ENCODE measurements at places on chromosomes 2 and 18. TPM values are rescaled to one million over a fixed set of nuclear protein-coding genes. Genes with fewer than 3 reads are reported as not detected.
A peak's percentile ranks its signal among the peaks of the same experiment; 100 is the strongest.

The LBX2 gene
- not detected for total RNA-seq

DNA sequence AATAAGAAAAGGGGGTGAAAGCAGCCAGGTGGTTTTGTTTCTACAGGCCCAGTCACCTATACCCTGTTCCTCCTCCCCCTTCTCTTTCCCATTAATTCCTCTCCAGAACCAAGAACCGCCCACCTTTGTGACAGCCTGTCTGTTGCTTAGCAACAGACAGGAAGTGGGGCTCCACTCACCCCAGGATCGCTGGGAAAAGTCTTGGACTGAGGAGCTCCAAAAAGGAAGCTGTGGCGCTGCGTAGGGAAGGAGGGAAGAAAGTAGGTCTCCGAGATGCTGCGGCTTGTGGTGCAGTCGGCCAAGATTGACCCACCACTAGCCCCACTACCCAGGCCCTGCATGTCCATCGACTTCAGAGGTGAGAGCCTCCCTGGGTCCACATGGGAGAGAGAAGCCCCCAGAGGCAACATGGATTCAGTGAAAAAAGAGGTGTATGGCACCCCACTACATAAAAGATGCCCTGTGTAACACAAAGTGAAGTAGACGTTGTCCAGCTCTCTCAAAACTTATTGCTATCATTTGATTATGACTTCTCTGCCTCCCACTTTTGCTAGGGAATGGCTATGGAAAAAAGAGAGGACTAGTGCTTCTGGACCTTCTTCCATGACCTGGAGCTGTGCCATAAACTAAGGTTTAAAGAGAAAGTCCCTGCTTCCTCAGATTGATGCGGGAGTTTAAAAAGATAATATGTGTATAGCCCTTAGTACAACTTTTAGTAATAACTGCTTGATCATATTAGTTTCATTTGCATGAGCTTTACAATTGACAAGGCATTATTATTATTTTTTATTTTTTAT lies at the start of gene FER1L5:
FER1L5 (plus strand) TSS at position 201 of the 797 bp plus-strand sequence; CDS start at position 274, 73 bp downstream.
- DNase-seq, result no peak

DNA sequence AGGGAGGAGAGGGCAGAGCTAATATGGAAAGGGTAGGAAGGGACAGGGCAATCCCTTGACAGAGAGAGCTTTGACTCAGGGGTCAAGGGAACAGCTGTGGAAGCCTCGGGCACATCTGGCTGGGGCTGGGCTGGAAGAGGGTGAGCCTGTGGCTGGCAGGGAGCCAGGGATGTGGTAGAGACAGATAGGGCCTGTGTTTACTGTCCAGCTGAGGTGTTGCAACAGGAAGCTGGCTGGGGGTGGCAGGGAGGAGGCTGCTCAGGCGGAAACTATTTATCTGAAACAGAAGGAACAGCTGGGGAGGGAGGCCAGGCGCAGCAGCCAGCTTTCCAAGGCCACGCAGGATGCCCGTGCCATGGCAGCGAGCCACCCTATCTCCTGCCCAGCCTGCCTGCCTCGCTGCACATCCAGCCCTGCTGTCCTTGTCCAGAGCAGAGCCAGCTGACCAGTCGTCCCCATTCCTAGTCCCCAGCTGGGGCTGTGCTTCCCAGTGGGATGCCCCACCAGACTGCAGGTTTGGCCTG lies 264.7 kb downstream of the CYP26B1 start:
- DNase-seq, result no peak

- peak; percentile 50 for DNase-seq
These were observed 87.0 kb downstream of the ALPK2 start for GRCh38 chr18:58541789-58542425.

DNA sequence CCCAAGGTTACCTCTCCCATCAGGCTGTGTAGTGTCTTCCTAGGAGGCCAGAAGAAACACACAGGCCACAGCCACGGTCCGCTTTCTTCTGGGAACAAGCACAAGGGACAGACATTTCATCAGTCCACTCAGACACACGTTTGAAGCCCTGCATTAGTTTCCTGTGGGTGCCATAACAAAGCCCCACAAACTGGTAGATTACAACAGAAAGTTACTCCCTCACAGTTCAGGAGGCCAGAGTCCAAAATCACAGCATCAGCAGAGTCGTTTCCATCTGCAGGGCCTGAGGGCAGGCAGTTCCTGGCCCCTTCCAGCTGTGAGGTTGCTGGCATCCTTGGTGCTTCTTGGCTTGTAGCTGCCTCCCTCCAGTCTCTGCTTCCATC lies 8.8 kb upstream of the PRLH start:
- no peak for DNase-seq
